ENCODE measurements at places on chromosomes 2 and 18.

DNA sequence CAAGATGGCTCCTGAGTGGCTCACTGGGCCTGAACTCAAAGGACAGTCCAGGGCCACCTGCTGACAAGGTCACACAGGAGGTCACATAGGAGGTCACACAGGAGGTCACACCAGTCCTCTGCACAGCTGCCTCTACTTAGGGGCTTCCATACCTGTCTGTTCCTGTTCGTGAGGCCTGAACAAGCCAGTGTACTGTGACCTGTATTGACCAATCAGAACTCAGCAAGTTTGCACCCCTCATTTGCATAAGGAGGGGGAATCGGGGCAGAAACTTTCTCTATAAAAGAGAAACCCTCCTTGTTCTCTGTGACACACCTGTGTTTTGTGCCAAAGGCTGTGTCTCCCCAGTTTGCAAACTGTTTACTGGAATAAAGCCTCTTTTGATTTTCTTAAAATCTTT lies 478.9 kb downstream of the EIPR1 start:
- DNase-seq, result no peak

DNA sequence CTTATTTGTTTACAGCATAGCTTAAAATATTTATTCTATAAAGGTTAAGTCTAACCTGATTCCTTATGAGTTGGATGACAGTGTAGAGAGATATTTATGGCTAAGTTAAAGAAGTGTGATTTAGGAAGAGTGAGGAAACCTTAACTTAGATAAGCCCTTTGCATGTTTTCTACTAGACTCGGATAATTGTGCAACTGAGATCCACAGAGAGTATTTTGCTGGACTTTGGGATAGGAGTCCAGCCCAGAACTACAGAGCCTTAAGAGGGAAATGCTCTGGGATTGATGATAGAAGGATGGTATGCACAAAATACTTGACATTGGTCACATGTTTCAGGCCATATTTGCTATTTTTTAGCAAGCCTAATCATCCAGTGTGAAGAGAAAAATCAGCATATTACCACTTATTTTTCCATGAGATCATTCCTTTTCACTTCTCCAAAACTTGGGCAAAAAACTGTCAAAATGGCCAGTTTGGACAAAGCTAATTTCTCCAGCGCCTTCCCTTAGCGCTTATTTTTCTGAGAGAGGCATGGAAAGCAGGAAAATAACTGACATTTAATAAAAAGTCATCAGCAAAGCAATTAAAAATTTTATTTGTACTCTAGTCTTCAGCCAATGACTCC lies 3.1 kb downstream of the CD28 start:
- no peak for DNase-seq

GRCh38 chr2:147636238-147636882 lies 208.5 kb upstream of the ACVR2A start:
- no peak for DNase-seq

DNA sequence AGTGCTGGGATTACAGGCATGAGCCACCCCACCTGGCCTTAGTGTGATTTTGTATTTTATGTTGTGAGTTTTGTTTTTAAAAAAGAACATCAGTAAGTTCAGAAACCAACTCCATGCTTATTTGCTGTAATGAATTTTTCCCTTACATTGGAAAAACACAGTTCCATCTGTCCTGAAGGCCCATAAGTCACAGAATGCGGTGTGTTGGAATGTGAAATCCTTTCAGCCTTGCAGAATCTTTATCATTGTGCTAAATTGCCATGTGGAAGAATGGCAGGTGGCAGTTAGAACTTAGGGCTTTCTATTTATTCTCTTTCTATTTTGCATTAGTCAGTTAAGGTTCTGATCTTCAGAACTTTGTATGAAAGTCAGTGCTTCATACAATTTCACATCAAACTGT lies 52.6 kb downstream of the NEDD4L start:
- DNase-seq, result no peak

GRCh38 chr2:17306706-17307105 lies 211.5 kb downstream of the RAD51AP2 start:
- no peak for DNase-seq

- DNase-seq, result no peak
Measured at GRCh38 chr2:226497146-226497909, 302.3 kb downstream of the IRS1 start.

DNA sequence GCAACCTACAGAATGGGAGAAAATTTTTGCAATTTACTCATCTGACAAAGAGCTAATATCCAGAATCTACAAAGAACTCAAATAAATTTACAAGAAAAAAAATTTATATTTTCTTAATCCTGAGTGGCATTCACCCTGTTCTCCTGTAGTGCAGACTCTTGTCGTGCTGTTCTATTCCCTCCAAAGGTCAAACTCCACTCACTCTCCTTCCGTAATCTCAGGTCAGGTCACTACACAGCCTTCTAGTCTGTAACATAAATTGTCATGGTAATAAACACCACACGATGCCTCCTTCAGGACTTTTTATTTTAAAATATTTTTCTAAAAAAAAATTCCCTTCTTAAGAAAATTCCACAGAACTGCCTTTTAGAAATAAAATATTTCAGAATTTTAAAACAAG lies 417.9 kb upstream of the GCFC2 start:
- no peak for DNase-seq

DNA sequence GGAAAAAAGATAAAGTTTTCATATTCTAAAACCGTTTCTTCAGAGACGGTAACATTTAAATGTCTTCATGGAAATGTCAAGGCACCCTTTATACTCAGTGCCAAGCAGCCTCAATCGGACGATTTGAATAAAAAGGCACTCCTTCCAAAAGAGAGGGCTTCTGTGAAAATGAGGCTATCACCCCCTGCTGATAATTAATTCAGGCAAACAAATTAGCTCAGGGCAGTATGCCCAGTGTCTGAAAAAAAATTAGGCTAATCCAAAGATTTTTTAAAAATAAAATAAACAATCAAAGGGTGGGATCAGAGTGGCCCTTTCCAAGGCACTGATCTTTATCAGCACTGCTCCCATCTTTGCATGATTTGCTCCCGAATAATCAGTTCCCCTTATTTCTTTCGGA lies 151.0 kb upstream of the PID1 start:
- DNase-seq, result no peak

DNA sequence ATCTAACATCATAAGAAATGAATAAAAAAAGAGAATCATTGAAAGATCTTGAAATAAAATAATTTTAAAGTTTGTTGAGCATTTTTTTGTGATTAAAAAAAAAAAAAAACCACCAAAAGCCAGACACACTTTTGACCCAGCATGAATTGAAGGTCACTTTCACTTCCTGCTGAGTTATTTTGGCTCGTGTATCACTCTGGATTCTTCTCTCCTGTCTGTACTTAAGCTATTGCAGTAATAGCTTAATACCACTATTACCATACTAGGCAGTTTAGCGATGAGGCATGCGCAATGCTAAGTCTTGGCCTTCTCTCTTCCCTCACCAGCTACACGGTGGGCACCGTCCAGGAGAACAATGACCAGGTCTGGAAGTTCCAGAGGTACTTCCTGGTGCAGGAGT lies 54.5 kb upstream of the SPP2 start:
- no peak for DNase-seq

GRCh38 chr2:69018678-69019095 lies 5.7 kb downstream of the ANTXR1 start:
- DNase-seq, result no peak

- DNase-seq, result no peak
Measured at GRCh38 chr2:9547262-9547991, 8.2 kb downstream of the ADAM17 start.

- no peak for DNase-seq
Measured at GRCh38 chr2:110905217-110905616, 172.8 kb downstream of the ACOXL start.

- no peak for DNase-seq
Measured at GRCh38 chr2:75428060-75428459, 132.7 kb downstream of the EVA1A start.

- DNase-seq, result no peak
Measured at GRCh38 chr2:201769666-201770373, 10.9 kb downstream of the ALS2 start.

- DNase-seq, result no peak
Measured at GRCh38 chr18:76318607-76319006, 176.4 kb downstream of the ZNF516 start.

- no peak for DNase-seq
Measured at GRCh38 chr2:181275643-181276070, 181.5 kb upstream of the ITGA4 start.

DNA sequence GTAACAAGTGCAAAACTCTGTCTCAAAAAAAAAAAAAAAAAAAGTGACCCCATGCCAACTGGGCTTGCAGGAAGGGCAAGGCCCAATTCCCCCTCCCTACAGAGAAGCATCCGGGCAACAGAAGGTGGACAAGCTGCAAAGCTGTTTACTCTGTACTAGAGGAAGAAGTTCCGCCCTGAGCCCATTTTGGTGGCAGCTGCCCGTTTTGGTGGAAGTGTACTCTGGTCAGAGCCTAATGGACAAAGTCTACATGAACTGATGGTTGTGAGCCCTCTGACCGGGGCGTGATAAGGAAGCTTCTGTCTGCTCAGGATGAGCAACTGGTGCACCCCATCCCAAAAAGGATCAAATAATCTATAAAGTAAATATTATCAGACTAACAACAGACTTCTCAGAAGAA lies 65.0 kb downstream of the TRAPPC8 start:
- DNase-seq, result no peak

GRCh38 chr2:148554459-148555247 lies 89.9 kb upstream of the EPC2 start:
- no peak for DNase-seq
